Lung (tissue), 17 donors: ENCODE measurements at places on chromosomes 6 and 20.

DNA sequence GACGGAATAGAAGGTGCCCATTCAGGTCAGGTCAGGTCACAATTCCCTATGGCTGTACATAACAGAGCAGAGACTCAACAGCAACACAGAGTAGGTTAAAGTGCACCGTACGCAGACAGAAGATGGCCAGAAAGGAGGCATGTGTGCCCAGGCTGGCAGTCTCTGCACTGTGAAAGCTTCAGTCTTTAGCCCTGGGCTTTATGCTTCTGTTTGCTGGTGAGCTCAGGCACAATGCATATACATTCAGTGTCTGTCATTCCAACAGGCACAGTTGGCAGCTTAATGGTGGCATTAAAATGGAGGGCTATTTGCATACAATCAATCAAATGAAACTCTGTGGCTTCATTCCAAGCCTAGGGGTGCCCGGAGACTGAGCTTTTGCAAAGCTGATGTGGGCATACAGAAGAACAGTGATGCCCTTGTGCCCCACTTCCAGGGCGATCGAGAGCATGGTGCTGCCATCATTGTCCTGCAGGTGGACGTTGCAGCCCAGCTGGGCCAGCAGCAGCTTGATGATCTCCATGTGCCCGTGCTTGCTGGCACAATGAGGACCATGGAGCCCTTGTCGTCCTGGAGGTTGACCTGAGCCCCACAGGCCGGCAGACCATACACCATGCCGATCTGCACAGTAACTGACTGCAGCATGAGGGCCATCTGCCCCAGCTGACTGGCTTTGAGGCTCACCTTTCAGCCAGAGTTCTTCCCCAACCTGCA is 22.4 kb downstream of the TRMT6 start:
- no peak for DNase-seq

DNA sequence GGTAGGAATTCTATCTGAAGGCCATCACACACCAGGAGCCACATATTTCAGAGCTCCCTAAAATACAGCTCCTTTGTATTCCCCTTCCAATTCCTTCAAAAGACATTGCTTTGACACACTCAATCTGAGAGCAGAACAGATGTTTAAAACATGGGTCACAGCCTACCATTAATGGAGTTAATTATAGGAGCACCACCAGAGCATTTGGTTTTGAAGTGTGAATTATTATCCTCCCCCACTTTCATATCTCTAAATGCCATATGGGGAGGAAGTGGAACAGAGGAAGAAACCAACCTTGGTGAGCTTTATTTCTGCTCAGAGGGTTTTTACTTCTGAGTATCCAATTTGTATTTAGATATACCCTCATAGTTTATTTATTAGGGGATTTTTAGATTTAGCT is 50.7 kb upstream of the TNFRSF21 start:
- DNase-seq = no peak

DNA sequence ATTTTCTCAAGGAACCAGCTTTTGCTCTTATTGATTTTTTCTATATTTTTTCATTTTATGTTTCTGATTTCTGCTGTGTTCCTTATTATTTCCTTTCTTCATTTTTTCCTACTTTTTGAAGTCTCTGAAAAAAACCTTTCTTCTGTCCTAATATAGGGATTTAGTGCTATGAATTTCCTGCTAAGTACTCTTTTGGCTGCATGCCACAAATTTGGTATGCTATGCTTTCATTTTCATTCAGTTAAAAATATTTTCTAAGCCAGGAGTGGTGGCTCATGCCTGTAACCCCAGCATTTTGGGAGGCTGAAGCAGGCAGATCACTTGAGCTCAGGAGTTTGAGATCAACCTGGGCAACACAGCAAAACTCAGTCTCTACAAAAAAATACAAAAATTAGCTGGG is 30.6 kb downstream of the SIRPD start:
- DNase-seq = no peak

DNA sequence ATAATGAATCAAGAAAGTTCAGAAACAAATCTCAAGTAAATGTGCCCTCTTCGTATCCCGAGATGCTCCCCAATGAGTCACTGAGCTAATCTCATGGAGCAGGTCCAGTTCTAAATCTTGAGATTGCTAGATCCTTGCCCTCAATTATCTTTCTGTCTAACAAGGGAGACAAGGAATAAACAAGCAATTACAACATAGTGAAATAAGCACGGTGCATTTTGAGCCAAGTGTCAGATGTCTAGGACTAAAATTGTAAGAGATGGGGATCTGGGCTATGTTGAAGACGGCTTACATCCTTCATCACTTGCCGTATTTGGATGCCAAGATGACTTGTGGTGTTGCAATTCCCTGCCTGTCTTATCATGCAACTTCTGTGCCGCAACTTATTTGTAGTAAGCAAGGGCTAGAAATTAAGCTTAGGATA is 56.5 kb upstream of the ADGRF1 start:
- peak; percentile 71 for DNase-seq

DNA sequence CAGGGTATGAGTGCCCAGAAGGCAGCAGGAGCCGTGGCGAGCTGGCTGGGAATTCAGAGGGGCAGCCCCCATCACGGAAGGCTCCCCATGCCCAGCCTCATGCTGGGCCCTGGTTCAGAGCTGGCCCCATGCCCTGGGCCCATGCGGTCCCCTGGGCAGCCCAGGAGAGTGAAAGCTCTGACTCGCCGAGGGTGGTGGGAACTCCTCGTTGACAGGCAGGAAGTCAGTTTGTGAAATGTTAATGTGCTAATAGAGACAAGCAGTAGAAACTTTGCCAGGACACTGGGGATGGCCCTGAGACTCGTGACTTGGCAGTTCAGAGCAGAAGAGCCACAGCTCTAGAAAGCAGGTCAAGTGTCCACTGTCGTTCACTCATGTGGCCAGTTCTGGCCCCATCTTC is 353.0 kb downstream of the TAF4 start:
- DNase-seq = no peak
